ENCODE measurements at places on chromosomes 2 and 18.

DNA sequence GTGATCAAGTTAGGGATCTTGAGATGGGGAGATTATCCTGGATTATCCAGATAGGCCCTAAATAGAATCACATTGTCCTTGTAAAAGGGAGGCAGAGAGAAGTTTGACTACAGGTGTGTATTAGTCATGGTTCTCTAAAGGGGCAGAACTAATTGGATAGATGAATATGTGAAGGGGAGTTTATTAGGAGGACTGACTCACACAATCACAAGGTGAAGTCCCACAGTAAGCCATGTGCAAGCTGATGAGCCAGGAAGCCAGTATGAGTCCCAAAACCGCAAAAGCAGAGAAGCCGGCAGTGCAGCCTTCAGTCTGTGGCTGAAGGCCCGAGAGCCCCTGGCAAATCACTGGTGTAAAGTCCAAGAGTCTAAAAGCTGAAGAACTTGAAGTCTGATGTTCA lies 275.8 kb downstream of the KCNS3 start:
- DNase-seq = no peak

GRCh38 chr2:24107336-24107735 lies 15.8 kb downstream of the PFN4 start:
- no peak for DNase-seq

GRCh38 chr2:134119117-134119712 lies 134.7 kb upstream of the MGAT5 start:
- no peak for DNase-seq

GRCh38 chr2:240451108-240451611 lies 15.7 kb downstream of the GPC1 start:
- no peak for DNase-seq

Data from NCI-H774 (cell line).